ENCODE measurements at places on chromosomes 5 and 9.

GRCh38 chr5:112787261-112787660 is 49.6 kb downstream of the APC start:
- DNase-seq: no peak

GRCh38 chr5:118253225-118254061 is 734.9 kb downstream of the DTWD2 start:
- no peak for DNase-seq

GRCh38 chr5:7876867-7877266 is 7.9 kb downstream of the MTRR start:
- no peak for DNase-seq

DNA sequence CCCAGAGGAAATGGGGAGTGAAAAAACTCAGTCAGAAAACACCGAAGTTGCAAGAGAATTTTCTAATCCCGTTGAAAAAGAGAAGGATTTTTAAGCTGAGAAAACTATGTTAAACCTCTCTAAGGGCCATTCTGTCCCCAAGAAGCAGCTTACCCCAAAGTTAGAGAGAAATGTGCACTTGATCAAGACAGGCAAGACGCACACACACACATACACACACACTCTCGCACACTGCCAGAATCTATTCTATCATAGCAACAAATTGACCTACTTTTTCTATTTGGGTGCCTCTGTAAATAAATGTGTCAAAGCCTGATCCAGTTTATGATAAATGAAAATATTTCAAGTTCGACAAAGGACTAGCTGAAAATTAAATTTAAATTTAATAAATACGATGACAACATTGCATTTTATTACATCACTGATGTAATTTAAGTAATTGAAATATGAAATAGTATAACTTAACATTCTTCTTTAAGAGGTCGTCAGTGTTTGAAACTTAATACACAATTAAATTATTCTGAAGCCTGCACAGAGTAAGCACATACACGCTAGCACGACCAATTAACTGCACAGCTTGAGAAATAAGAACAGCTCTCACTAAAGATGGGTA is 5.9 kb downstream of the NFIL3 start:
- DNase-seq: no peak

GRCh38 chr5:112787896-112788295 is 50.2 kb downstream of the APC start:
- DNase-seq: no peak

- DNase-seq: no peak
These were observed 208.6 kb downstream of the MPDZ start for GRCh38 chr9:13070612-13071595.

DNA sequence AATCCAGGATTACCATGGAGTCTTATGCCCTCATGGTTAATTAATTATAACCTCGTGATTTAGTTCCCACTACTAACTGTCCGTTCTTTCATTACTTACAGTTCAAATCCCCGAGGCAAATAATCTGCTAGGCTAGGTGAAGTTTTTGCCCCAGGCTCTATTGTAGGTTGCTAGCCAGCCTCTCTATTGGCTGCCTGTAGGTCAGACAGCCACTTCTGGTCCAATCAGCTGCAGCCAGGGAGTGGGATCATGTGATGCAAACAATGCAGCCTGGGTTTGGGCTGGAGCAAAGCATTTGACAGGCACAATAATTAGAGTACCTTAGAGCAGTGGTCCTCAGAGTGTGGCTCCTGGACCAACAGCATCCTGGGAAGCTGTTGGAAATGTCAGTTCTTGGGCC is 17.7 kb downstream of the TMEM252 start:
- DNase-seq: no peak
